ENCODE measurements at places on chromosomes 11 and 22. TPM values are rescaled to one million over a fixed set of nuclear protein-coding genes. Genes with fewer than 3 reads are reported as not detected.

SYNGR1 gene
- 28.1 TPM for total RNA-seq

MB gene
- 2.5 TPM for total RNA-seq

OR2AT4 gene
- not detected for total RNA-seq

DNA sequence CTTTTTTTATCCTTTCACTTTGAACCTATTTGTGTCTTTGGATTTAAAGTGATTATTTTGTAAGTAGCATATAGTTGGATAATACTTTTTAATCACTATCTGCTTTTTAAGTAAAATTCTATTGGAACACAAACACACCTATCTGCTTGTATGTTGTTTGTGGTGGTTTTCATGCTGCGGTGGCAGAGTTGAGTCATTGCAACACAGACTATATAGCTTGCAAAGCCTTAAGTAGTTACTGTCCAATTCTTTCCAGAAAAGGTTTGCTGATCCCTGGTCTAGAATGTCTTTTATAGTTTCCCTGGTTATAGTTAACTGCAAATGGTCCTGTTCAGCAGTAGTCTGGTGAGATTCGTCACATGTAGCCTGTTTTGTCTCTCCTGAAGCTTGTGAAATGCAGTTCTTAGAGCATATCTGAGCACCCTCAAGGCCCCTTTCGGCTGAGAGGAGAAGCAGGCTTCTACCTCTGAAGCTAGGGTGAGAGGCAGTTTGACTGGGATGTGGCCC is 21.5 kb downstream of the SHANK3 start:
- peaks cover 3% of the 10 kb centered on the region for H3K4me1 ChIP-seq
- peaks cover 4% of the 10 kb centered on the region for H3K27me3 ChIP-seq
- H3K27ac ChIP-seq, result no peak overlapping the region
- no peaks in the 10 kb centered on the region for H3K36me3 ChIP-seq
- H3K4me3 ChIP-seq, result no peak overlapping the region
- DNase-seq, result no peak

- H3K4me1 ChIP-seq, result no peaks in the 10 kb centered on the region
- H3K36me3 ChIP-seq, result no peaks in the 10 kb centered on the region
- DNase-seq, result no peak
These were observed 107.6 kb downstream of the MED15 start for GRCh38 chr22:20615021-20615420.

- no peaks in the 10 kb centered on the region for H3K27me3 ChIP-seq
- DNase-seq, result no peak
These were observed 95.9 kb downstream of the TIMP3 start for GRCh38 chr22:32897400-32897799.

DNA sequence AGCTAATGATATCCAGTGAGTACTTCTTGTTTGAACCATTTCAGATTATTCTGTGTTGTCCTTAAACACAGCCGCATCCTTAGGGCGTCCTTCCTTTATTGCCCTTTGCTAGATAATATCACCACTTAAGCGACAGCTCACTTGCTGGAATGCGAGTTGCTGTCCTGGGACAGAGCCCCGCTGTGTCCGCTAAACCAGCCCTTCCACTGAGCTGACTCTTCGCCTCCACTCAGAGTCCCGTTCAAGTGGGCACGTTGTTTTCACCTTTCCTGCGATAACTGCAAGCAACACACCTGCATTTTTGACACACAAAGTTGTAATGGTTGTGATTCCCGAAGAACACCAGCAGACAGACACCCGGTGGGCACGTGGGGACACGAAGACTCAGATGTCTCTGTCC is 140.0 kb downstream of the TBC1D22A start:
- H3K4me1 ChIP-seq, result no peaks in the 10 kb centered on the region
- H3K36me3 ChIP-seq, result no peaks in the 10 kb centered on the region
- no peak for DNase-seq

DNA sequence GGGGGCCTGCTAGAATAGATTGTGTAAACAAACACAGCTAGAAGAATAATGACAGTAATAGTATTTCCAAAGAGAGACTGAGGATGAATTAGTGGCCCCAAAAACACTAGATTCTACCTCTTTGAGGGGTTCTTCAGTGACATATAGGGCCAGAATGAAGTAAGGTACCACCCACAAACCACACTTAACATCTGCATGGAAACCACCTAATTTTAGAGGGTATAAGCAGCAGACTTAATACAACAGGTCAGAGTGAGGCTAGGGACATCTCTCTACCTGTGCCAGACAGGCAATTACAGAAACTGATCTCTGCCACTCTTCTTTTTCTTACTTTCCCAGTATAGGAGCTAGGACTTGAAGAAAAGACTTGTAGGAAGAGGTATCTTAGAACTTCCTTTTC is 20.1 kb downstream of the ELP4 start:
- H3K27ac ChIP-seq, result no peak overlapping the region
- H3K36me3 ChIP-seq, result no peaks in the 10 kb centered on the region
- no peak overlapping the region for H3K4me3 ChIP-seq
- no peak for DNase-seq
- no peaks in the 10 kb centered on the region for H3K27me3 ChIP-seq

- H3K27me3 ChIP-seq, result no peaks in the 10 kb centered on the region
- DNase-seq, result no peak
- peak overlapping the region; percentile 45 for H3K27ac ChIP-seq
- no peaks in the 10 kb centered on the region for H3K36me3 ChIP-seq
- H3K4me1 ChIP-seq, result no peaks in the 10 kb centered on the region
These were observed 136.1 kb downstream of the TENM4 start for GRCh38 chr11:79304599-79305212.

GRCh38 chr11:93653080-93653479 is 8.4 kb upstream of the CEP295 start:
- H3K4me1 ChIP-seq, result no peaks in the 10 kb centered on the region
- H3K4me3 ChIP-seq, result no peak overlapping the region
- no peaks in the 10 kb centered on the region for H3K27me3 ChIP-seq
- no peak overlapping the region for H3K27ac ChIP-seq

- DNase-seq, result no peak
- no peaks in the 10 kb centered on the region for H3K36me3 ChIP-seq
- H3K27me3 ChIP-seq, result no peaks in the 10 kb centered on the region
These were observed 191.7 kb downstream of the DSCAML1 start for GRCh38 chr11:117605331-117605730.

MRGPRX4 gene
- total RNA-seq, result not detected

DNA sequence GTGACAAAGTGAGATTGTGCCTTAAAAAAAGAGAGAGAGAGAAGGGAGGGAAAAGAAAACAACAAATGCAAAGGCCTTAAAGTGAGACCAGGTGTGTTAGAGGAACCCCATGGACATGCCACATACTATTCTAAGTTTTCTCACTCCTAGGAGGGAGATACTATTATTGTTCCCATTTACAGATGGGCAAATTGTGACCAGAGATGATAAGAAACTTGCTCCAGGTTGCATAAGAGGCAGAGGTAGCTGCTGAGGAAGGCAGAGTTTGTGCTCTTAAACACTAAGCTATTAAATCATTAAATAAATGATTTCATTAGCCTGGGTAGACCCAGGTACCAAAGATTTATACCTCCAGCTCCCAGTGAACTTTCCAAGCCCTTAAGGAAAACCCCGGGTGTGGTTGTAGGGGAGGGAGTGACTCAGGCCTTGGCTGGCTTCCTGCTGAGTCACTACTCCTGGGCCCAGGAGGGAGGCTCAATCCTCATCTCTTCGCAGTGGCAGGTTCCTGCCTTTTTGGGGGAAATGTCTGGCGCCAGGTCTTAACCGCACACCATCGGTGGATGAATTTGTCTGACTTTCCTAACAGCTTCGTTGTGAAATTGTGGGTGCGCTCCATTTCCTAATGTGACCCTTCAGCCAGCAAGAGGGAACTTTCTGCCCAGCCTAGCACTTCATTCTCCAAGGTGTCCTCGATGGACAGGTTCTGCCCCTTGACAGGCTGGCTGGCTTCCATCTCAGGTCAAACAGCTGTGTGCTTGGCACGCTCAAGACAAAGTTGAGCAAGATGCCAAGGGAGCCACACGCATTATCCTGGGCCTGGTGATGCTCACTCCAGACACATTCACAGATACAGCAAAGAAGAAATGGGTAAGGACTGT is 33.4 kb upstream of the PTPRJ start:
- H3K27me3 ChIP-seq, result no peaks in the 10 kb centered on the region
- H3K4me1 ChIP-seq, result no peaks in the 10 kb centered on the region
- H3K4me3 ChIP-seq, result no peak overlapping the region
- DNase-seq, result peak; percentile 86

DNA sequence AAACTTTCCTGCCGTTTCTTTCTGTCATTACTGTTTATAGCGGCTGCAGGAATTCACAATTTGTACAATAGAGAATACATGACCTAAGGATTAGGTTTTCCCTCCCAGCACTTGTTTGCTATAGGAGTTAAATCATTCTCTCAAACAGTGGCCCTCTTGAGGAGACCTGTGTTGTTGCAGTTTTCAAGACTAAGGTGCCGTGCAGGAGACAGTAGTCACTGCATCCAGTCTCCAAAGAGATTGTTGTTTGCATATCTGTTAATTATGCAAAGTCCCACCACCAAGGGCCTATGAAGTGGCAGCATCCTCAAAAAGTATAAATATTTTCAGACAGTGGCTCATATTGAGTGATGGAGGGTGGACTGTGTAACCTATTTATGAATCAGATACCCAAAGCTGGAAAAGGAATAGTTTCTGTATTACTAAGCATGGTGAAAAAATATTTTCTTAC is 2.3 kb downstream of the PRSS23 start:
- peak overlapping the region; percentile 89 for H3K4me3 ChIP-seq
- DNase-seq, result no peak
- H3K4me1 ChIP-seq, result no peaks in the 10 kb centered on the region
- no peaks in the 10 kb centered on the region for H3K27me3 ChIP-seq
- peak overlapping the region; percentile 91 for H3K27ac ChIP-seq
- no peaks in the 10 kb centered on the region for H3K36me3 ChIP-seq

- H3K36me3 ChIP-seq, result no peaks in the 10 kb centered on the region
- DNase-seq, result no peak
- H3K27me3 ChIP-seq, result no peaks in the 10 kb centered on the region
- no peaks in the 10 kb centered on the region for H3K4me1 ChIP-seq
- peak overlapping the region; percentile 42 for H3K4me3 ChIP-seq
- peak overlapping the region; percentile 85 for H3K27ac ChIP-seq
These were observed 770 bp downstream of the METTL15 start for GRCh38 chr11:28108958-28109357.

DNA sequence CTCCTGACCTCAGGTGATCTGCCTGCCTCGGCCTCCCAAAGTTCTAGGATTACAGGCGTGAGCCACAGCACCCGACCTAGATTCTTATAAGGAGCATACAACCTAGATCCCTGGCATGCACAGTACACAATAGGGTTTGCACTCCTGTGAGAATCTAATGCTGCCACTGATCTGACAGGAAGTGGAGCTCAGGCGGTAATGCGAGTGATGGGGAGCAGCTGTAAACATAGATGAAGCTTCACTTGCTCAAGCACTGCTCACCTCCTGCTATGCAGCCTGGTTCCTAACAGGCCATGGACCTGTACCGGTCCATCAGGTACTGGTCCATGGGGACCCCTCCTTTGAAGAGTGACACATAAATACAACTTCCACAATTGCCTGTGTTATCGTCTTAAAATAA is 44.8 kb upstream of the EIF3M start:
- H3K36me3 ChIP-seq, result no peaks in the 10 kb centered on the region
- no peak overlapping the region for H3K4me3 ChIP-seq
- no peaks in the 10 kb centered on the region for H3K27me3 ChIP-seq
- no peak for DNase-seq
- H3K27ac ChIP-seq, result no peak overlapping the region

MRGPRF gene
- 173 TPM for total RNA-seq

ZDHHC8 gene
- total RNA-seq, result 2.4 TPM

HEPHL1 gene
- not detected for total RNA-seq

- H3K36me3 ChIP-seq, result no peaks in the 10 kb centered on the region
- H3K27me3 ChIP-seq, result no peaks in the 10 kb centered on the region
- no peak overlapping the region for H3K27ac ChIP-seq
- no peak overlapping the region for H3K4me3 ChIP-seq
These were observed 19.8 kb downstream of the OR10D3 start for GRCh38 chr11:124202951-124203350.

NXPE2 gene
- total RNA-seq, result not detected

DNA sequence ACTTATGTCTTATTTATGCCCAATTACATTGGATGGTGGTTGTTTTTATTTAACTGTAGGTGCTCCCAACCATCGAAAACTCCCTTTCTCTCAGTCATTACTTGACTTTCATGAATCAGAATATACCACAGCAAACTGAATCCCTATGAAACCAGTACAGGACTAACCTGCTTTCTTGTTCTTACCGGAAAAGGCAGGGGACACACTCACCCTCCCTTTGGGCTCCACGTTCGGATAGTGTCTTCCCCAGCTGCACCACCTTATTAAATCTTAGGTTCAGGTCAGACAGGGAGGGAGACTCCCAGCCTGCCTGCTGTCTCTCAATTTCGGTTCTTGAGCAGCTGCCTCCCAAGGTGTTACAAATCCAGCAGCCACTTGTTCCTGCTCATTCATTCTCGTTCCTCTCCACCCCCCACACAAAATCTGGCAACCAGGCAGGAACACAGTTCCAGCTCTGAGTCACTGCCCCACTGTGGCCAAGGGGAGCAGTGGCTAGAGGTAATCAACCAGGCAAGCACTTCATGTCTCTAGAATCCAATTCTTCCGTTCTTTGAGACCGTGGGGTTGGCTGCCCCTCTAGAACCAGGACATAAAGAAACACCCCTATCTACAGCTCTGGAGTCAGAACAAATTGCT is 133.0 kb downstream of the PLEKHA7 start:
- H3K36me3 ChIP-seq, result no peaks in the 10 kb centered on the region
- H3K4me1 ChIP-seq, result no peaks in the 10 kb centered on the region
- no peaks in the 10 kb centered on the region for H3K27me3 ChIP-seq
- H3K27ac ChIP-seq, result no peak overlapping the region
- DNase-seq, result peak; percentile 32
- H3K4me3 ChIP-seq, result no peak overlapping the region

DNA sequence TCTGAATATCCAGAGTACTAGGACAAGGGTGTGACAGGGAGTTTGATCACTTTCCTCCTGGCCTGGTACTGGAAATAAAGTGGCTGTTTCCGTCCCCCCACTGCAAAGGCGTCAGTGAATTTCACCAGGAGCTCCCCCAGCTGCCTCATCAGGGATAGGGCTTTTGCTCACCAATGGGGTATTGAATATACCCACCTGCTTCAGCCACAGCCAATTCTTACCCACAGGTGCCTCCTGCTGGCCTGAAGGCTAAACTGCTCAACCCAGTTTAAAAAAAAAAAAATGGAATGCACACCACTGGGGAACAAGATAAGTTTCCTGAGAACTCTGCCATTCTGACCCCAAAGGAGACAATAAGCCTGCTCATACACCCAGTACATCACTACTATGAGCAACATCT is 65.3 kb upstream of the MS4A8 start:
- no peak overlapping the region for H3K4me3 ChIP-seq
- no peaks in the 10 kb centered on the region for H3K27me3 ChIP-seq
- DNase-seq, result no peak
- H3K27ac ChIP-seq, result no peak overlapping the region
- no peaks in the 10 kb centered on the region for H3K4me1 ChIP-seq

DNA sequence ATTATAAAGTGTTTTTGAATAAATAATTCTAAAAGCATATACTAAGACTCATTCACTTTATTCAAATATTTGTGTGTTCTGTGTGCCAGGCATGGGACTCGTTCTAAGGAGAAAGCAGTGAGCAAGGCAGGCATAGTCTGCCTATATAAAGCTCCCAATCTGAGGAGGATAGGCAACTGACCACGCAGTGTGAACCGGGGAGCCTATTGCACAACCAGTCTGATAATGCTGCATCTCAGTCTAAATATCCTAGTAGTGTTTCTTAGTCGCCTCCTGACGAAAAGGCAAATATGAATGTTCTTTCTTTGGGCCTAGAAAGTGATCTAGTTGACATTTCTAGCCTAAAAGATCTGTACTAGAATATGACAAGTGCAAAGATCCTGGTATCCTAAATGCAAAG is 98.3 kb downstream of the C11orf65 start:
- no peak for DNase-seq
- H3K36me3 ChIP-seq, result no peaks in the 10 kb centered on the region
- no peaks in the 10 kb centered on the region for H3K4me1 ChIP-seq
- H3K27ac ChIP-seq, result no peak overlapping the region
- no peak overlapping the region for H3K4me3 ChIP-seq

GRCh38 chr11:134572741-134573675 is 161.0 kb upstream of the B3GAT1 start:
- no peaks in the 10 kb centered on the region for H3K36me3 ChIP-seq
- DNase-seq, result no peak
- H3K27me3 ChIP-seq, result no peaks in the 10 kb centered on the region
